ENCODE measurements at places on chromosomes 2 and 18. TPM values are rescaled to one million over a fixed set of nuclear protein-coding genes. Genes with fewer than 3 reads are reported as not detected.
A peak's percentile ranks its signal among the peaks of the same experiment; 100 is the strongest.

GRCh38 chr2:28394997-28395333 is 2.3 kb downstream of the FOSL2 start:
- DNase-seq = no peak

GRCh38 chr18:8333961-8334360 is 275.3 kb upstream of the RAB12 start:
- DNase-seq = no peak

GRCh38 chr18:32875625-32876024 is 102.8 kb upstream of the KLHL14 start:
- no peak for DNase-seq

- DNase-seq = peak; percentile 87
These were observed 48.8 kb downstream of the C2orf42 start for GRCh38 chr2:70141902-70142589.

DNA sequence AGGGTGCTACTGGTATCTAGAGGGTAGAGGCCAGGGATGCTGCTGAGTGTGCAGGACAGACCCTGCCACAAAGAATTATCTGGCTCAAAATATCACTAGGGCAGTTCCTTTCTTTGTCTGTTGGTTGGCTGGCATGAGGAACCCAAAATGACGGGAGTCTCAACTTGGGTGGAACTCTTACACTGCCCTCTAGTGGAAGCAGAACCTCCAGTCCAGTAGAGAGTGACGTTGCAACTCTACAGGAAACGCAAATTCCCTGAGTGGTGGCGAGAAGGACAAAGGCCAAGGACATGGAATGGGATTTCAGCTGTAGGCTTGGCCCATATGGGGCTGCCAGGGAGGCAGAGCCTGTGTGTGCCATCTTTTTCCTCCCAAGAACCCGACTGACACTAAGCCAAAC is 47.1 kb downstream of the COPS8 start:
- DNase-seq = peak; percentile 75

GRCh38 chr18:24271381-24272228 is 126.0 kb downstream of the OSBPL1A start:
- peak; percentile 94 for DNase-seq

DNA sequence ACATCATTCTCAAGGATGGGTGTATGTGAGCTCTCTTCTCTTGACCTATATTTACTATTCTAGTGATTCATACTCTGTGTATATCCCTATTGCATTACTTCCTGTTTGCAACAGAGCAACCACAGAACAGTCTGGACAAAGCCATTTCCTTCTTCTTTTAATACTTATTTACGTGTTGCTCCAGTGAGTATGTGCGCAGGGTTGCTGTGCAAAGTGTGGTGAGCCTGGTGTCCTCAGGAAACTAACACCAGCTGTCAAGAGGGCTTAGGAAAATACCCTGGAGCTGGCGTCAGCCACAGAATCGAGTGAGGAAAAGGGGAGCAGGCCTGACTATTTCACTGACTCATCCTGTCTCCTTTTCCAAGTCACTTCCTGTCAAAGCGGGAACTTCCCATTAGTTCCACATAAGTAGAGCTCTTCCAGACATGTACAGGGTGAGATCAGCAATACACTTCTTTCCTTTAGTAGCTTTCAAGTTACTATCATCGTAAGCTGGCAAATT is 214.1 kb upstream of the COPS8 start:
- DNase-seq = no peak

DNA sequence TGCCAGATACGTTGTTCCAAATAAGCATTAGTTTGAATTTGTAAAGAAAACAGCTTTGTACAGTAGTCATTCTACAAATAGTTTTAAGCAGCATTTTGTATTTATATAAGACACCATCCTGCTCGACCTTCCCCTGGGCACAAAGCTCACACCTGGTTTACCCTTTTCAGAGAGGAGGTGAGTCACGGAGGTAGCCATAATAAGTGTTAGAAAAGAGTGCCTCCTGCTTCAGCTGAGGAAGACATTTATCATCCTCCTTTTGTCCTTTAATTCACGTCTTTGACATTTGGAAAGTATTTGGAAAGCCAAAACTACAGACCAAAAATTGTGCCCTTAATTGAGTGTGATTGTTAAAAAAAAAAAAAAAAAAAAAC is 6.8 kb downstream of the RAB12 start:
- no peak for DNase-seq

GRCh38 chr18:62224229-62224628 is 37.2 kb downstream of the RELCH start:
- DNase-seq = no peak

- DNase-seq = no peak
These were observed 64.4 kb upstream of the PGAP1 start for GRCh38 chr2:196990788-196991461.

- no peak for DNase-seq
These were observed 80.0 kb upstream of the ERBB4 start for GRCh38 chr2:212618636-212619035.

GRCh38 chr18:21057112-21057511 is 54.5 kb downstream of the ROCK1 start:
- no peak for DNase-seq

GRCh38 chr2:155663265-155663664 is 669.3 kb downstream of the NR4A2 start:
- no peak for DNase-seq

GRCh38 chr2:61471905-61472805 is 1.3 kb upstream of the USP34 start:
- DNase-seq = no peak

GRCh38 chr2:198546122-198546521 is 741.7 kb downstream of the PLCL1 start:
- no peak for DNase-seq

- no peak for DNase-seq
These were observed 133.5 kb downstream of the RPIA start for GRCh38 chr2:88824951-88825350.

DNA sequence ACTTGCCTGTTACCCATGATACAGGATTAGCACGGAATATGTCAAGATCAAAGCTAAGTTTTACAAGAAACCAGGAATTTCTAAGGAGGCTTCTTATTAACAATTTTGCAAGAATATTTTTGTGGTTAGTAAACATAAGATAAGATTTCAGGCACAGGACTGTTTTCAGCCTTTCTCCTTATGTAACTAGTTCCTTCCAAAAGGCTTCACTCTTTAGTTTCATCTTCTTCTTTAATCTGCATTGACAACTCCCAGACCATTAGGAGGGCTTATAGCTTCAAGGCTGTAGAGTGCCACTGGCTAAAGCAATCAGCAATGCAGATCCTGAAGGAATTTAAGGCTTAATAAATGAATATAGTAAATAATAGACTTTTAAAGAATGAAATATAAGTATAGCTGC is 29.3 kb downstream of the SLC14A1 start:
- no peak for DNase-seq

The ELOA2 gene
- total RNA-seq = not detected

The CCDC74B gene
- total RNA-seq = 9.2 TPM

The GPR75 gene
- total RNA-seq = 6.0 TPM

The AKAIN1 gene
- total RNA-seq = not detected

The TMEM247 gene
- total RNA-seq = not detected

The MYL12A gene
- 284 TPM for total RNA-seq

The ABCB11 gene
- total RNA-seq = 0.04 TPM

The PCARE gene
- 0.09 TPM for total RNA-seq

The FN1 gene
- 1,605 TPM for total RNA-seq

The PROM2 gene
- 2.3 TPM for total RNA-seq

The SPHKAP gene
- not detected for total RNA-seq
